Effector CD8-positive, alpha-beta T cell (primary cell): ENCODE measurements at places on chromosomes 16 and 17.

DNA sequence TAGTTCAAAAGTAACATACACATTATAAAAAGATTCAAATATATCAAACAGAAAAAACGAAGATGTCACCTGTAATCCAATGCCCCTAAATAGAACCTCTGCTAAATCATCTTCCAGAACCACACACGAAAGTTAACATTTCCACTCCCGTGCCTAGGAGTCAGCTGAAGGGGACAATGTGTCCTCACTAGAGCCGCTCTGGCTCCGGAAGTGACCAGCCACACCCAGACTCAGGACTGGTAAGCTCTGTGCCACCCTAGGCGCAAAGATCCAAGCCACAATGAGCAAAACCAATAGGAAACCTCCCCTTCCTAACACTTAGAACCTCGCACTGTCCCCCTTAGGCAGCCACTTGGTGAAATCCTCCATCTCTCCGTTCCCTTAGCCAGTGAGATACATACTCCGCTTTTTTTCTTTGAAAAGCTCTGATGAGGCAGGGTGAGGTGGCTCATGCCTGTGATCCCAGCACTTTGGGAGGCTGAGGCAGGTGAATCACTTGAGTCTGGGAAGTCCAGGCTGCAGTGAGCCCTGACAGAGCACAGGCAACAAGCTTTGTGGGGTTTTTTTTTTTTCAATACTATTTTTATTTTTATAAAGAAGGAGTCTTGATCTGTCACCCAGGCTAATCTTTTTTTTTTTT, 11.8 kb downstream of the CTRB1 start:
- DNase-seq, result no peak

GRCh38 chr16:89412811-89413210, 77.5 kb downstream of the ANKRD11 start:
- no peak for DNase-seq

DNA sequence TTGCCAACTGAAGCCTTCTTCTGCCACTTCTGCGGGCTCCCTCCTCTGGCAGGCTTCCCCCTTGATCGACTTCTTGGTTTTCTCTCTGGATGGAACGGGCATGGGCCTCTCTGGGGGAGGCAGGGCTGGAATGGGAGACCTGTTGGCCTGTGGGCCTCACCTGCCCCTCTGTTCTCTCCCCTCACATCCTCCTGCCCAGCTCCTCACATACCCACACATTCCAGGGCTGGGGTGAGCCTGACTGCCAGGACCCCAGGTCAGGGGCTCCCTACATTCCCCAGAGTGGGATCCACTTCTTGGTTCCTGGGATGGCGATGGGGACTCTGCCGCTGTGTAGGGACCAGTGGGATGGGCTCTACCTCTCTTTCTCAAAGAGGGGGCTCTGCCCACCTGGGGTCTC, 6.5 kb upstream of the LASP1NB start:
- no peak for DNase-seq

DNA sequence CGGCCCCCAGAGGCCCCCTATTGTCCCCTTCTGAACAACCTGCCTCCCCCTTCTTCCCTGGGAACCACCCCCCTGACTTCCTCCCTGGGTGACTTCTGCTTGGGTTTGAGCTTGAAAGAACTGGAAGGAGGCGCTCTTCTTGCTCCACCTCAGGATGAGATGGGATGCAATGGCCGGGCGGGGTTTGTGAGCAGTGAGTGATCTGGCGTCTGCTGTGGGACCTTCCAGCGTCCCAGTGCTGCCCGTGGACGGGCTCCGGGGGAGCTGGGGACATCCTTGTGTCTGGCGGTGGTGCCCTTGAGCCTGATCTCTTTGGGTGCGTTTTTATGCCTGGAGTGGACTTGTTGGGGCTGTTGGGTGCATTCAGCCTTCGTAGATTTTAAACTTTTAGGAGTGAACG, 11.6 kb downstream of the MGRN1 start:
- DNase-seq, result no peak

- no peak for DNase-seq
Measured at GRCh38 chr17:66928949-66929348, 35.6 kb upstream of the CACNG4 start.

GRCh38 chr17:7583253-7584109, at the start of gene MPDU1:
TSS of gene MPDU1 (plus strand) at chr17:7583852. CDS start at chr17:7583863, 11 bp downstream.
- peak; percentile 91 for DNase-seq

- DNase-seq, result no peak
Measured at GRCh38 chr16:19605701-19606100, 50.2 kb downstream of the VPS35L start.

- DNase-seq, result no peak
Measured at GRCh38 chr16:51573191-51573590, 422.1 kb upstream of the SALL1 start.

- no peak for DNase-seq
Measured at GRCh38 chr17:12053552-12053951, 32.9 kb downstream of the MAP2K4 start.

- DNase-seq, result no peak
Measured at GRCh38 chr17:78429618-78429995, 51.2 kb downstream of the PGS1 start.

DNA sequence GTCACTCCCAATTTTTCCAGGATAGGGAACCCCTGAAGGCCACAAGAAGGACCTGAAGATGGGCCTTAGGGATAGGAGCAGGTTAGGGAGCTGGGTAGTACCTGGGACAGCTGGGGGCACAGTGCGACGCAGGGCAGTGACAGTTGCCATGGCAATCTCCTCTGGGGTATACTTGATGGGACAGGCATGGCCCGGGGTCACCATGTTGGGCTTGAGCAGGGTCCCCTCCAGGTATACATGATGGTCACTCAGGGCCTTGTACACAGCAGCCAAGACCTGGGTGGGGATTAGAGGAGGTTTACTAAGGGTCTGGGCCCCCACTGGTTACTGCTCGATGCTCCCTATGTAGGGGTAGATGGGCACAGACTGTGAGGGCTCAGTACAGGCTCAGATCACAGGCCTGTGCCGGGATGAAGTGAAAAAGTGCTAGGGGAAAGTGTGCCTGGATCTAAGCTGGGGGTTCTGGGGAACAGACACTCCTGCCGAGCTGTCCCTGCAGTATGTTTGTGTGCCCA, 2.7 kb downstream of the ALDOC start:
- no peak for DNase-seq

- DNase-seq, result no peak
Measured at GRCh38 chr17:14351493-14351892, 50.6 kb downstream of the HS3ST3B1 start.

- DNase-seq, result peak; percentile 49
Measured at GRCh38 chr16:70737377-70738082, 51.7 kb upstream of the MTSS2 start.

- DNase-seq, result no peak
Measured at GRCh38 chr17:27247071-27247957, 46.6 kb upstream of the WSB1 start.
